Pulmonary artery endothelial cell (primary cell): ENCODE measurements at places on chromosomes 12 and 14. TPM values are rescaled to one million over a fixed set of nuclear protein-coding genes. Genes with fewer than 3 reads are reported as not detected.

The PCBP2 gene
- total RNA-seq, result 368 and 377 TPM in 2 replicates

The LBHD2 gene
- total RNA-seq, result not detected in 2 replicates

The SERPINA10 gene
- total RNA-seq, result not detected in 2 replicates

The SDR9C7 gene
- not detected in 2 replicates for total RNA-seq

The HVCN1 gene
- 2.2 and 4.6 TPM in 2 replicates for total RNA-seq

The POTEM gene
- total RNA-seq, result not detected in 2 replicates

The MMAB gene
- 38.6 and 43.5 TPM in 2 replicates for total RNA-seq

The USP44 gene
- 0.53 and 1.1 TPM in 2 replicates for total RNA-seq

The FGF23 gene
- not detected in 2 replicates for total RNA-seq

The LYSET gene
- 13.5 and 14.0 TPM in 2 replicates for total RNA-seq

The NEUROD4 gene
- total RNA-seq, result not detected in 2 replicates

The SNAPC1 gene
- 12.3 and 20.4 TPM in 2 replicates for total RNA-seq

The CIDEB gene
- 1.1 and 2.8 TPM in 2 replicates for total RNA-seq

The DACT1 gene
- 0.35 and 0.40 TPM in 2 replicates for total RNA-seq

The GZMB gene
- total RNA-seq, result not detected in 2 replicates

The INHBC gene
- not detected in 2 replicates for total RNA-seq

The APOF gene
- total RNA-seq, result not detected in 2 replicates

The ACIN1 gene
- total RNA-seq, result 62.8 and 98.6 TPM in 2 replicates

The BDKRB1 gene
- total RNA-seq, result not detected in 2 replicates
